Peyer's patch (tissue), 4 donors: ENCODE measurements at places on chromosomes 6 and 20. TPM values are rescaled to one million over a fixed set of nuclear protein-coding genes. Genes with fewer than 3 reads are reported as not detected.
A peak's percentile ranks its signal among the peaks of the same experiment; 100 is the strongest.

BTNL2 gene
- total RNA-seq, result 3.6 TPM

RBPJL gene
- not detected for total RNA-seq

CDH26 gene
- 0.88 TPM for total RNA-seq

GDAP1L1 gene
- 2.3 TPM for total RNA-seq

MBOAT1 gene
- 17.3 TPM for total RNA-seq

RCAN2 gene
- 23.1 TPM for total RNA-seq

FAM135A gene
- total RNA-seq, result 86.3 TPM

PROKR2 gene
- not detected for total RNA-seq

ELOVL4 gene
- total RNA-seq, result 0.67 TPM

SLC22A7 gene
- total RNA-seq, result not detected

FLOT1 gene
- 74.1 TPM for total RNA-seq

TPD52L1 gene
- 13.4 TPM for total RNA-seq

- DNase-seq, result peak; percentile 12
Observed at GRCh38 chr20:38888059-38888831, 38.0 kb upstream of the FAM83D start.

DNA sequence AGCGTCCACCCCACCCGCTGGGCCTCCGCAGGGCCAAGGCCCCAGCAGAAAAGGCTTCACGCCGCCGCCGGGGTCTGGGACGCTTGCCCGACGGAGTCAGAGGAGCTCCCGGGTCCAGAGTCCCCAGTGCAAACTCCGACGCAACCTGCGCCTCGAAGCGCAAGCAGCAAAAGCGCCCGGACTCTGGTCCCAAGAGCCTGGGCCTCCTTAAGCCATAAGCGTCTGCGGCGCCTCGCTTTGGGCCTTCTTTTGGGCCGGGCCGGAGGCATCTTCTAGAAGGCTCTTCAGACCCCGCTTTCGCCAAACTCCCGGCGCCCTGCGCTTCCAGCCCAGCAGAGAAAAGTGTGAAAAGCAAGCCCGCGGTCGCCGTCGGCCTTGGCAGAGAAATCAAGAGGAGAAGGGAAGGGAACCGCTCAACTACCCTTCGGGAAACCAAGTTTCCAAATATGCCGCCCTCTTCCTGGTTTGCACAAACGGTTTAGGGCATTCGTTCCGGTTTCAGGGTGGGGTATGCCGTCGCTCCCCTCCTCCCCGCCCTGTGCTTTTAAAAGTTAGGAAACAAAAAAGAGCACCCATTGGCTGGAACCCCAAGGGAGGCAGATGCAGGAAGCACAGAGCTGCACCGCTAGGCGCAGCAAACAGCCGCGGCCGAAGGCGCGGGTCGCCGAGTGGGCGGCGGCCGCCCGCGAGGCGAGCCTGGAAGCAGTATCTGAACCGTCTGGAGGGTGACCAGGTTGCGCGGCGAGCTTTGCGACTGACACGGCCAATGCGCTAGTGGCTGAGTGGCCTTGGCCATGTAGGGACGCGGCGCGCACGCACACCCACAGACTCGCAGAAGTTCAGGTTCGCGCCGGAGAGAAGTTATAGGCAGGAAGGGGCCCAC is 1.2 kb downstream of the TBX18 start:
- DNase-seq, result peak; percentile 48

GRCh38 chr6:164507206-164507940 is 802.0 kb downstream of the C6orf118 start:
- DNase-seq, result no peak

DNA sequence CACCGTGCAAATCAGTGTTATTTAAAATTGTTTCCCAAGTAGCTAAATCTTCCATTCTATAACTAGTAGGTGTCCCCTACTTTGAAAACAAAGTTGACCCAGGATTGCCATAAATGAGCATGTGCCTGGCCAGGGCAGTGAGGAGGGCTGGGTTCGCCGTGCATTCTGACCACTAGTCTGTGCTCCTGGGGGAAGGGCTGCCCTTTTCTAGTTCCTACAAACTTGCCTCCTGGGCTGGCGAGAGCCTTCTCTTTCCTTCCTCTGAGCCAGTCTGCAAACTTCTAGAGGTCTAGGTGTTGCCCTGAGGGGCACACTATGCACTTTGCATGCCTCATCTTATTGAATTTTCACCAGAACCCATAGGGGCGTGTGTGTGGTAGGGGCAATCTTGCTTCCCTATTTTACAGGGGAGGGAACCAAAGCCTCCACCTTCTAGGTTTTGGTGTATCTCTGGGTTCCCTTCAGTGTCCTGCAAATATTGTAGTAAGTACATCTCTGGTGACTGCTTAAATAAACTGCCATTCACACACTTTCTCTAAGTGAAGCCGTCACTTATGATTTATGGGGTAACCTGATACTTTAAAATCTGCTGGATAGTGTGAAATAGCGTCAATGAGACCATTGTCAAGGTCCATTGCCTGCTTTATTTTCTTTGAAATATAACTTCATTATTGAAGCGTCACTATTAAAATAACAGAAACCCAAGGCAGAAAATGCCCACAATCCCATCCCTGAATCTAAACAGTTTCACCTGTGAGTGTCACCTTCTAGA is 42.2 kb downstream of the CDH26 start:
- DNase-seq, result no peak

GRCh38 chr6:167892835-167893815 is 66.4 kb downstream of the AFDN start:
- no peak for DNase-seq

DNA sequence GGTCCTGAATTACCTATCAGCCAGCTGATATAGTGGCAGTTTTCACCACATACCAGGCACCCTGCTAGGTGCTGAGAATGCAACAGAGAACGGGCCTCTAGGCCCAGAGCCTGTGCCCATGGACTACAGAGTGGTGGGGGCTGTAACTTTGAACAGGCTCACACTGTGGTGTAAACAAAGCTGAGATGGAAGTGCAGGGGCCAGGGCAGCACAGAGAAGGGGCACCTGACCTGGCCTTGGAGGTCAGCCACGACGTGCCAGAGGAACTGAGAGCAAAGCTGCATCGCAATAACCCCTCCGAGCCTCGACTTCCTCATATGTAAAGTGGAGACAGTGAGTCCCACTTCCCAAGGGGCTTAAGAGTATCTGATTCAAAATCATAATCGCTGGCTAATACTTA is 105.8 kb downstream of the MAFB start:
- DNase-seq, result no peak

DNA sequence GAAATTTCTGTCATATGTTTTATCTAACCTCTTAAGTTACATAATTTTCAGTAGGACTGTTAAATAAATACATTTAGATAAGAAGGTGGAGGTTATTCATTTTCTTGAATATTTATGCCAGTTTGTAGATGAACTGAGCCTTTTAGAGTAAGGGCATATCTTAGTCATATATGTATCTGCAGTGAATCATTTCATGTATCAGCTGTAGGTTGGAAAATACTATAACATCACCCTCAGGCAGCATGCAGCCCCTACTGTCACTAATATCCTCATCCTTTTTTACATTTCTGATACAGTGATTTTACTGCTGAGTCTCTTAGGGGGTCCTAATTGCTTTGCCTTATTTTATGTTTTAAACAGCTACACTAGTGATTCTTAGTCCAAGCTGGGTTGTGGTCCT is 19.5 kb upstream of the SUMO4 start:
- DNase-seq, result no peak

GRCh38 chr20:62902926-62903615 is 23.2 kb downstream of the DIDO1 start:
- DNase-seq, result no peak

DNA sequence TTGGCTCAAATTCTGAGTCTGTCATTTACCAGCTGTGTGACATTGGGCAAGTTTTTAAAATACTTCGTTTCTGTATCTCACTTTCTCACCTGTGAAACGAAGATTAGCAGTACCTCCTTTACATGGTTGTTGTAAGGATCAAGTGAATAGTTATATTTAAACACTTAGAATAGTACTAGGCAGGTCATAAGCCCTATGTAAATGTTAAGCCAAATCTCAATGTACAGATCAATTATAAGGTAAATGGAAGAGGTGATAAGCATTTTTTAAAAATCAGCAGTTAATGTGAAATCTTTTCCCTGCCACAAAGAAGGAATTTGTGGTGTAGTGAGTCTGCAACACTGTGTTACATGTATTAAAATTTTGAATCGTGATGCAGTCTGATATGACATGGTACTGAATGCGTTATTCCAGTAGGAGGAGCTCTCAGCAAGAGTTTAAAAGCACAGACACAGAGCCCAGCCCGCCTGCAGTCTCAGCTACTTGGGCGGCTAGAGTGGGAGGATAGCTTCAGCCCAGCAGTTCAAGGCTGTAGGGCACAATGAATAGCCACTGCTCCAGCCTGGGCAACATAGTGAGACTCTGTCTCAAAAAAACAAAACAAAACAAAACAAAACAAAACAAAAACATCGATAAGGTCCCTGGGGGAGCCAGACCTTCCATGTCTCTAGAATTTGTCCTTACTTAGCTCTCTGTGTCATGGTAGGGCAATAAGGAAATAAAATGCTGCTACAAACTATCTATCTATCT is 46.0 kb downstream of the GTF2H5 start:
- peak; percentile 67 for DNase-seq

- no peak for DNase-seq
Observed at GRCh38 chr6:106910999-106911949, 63.3 kb downstream of the CD24 start.

- no peak for DNase-seq
Observed at GRCh38 chr6:9139746-9140145, 704.4 kb upstream of the SLC35B3 start.

DNA sequence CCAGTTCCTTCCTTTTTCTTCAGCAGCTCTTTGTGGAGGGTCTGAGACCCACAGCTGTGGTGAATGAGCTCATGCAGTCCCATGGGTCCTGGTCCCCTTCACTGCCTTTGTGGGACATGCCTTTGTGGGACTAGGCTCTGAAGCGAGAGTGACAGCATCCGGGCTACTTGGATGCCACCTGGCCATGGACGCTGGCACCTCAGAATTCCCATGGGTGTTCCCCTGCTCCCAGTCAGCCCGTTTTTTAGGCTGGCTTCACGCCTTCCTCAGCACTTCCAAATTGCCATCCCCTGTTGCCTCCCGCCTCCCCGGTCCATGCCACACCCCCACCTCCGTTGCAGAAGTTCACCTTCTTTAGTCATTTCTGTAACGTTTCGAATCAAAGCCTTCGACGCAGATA is 45.1 kb downstream of the RAMACL start:
- DNase-seq, result peak; percentile 23

DNA sequence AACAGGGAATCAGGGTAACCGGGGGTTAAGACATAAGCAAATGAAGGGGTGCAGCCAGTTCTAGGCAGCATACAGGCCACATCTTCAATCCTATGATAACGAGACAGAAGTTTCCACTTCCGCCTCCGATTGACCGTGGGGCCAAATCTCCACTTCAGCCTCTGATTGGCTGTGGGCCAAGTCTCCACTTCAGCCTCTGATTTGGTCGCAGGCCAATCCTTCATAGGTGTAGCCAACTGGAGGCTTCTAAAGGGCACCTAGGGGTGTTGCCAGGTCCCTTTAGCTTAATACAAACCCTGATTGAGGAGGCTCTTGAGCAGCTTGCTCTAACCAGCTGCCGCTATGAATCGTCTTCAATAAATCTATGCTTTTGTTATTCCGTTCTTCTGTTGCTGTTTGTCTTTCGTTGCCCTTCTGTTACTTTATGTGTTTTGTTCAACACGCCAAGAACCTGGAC is 2.1 kb upstream of the ERGIC3 start:
- peak; percentile 83 for DNase-seq

- DNase-seq, result no peak
Observed at GRCh38 chr20:56187534-56188165, 60.9 kb upstream of the MC3R start.

DNA sequence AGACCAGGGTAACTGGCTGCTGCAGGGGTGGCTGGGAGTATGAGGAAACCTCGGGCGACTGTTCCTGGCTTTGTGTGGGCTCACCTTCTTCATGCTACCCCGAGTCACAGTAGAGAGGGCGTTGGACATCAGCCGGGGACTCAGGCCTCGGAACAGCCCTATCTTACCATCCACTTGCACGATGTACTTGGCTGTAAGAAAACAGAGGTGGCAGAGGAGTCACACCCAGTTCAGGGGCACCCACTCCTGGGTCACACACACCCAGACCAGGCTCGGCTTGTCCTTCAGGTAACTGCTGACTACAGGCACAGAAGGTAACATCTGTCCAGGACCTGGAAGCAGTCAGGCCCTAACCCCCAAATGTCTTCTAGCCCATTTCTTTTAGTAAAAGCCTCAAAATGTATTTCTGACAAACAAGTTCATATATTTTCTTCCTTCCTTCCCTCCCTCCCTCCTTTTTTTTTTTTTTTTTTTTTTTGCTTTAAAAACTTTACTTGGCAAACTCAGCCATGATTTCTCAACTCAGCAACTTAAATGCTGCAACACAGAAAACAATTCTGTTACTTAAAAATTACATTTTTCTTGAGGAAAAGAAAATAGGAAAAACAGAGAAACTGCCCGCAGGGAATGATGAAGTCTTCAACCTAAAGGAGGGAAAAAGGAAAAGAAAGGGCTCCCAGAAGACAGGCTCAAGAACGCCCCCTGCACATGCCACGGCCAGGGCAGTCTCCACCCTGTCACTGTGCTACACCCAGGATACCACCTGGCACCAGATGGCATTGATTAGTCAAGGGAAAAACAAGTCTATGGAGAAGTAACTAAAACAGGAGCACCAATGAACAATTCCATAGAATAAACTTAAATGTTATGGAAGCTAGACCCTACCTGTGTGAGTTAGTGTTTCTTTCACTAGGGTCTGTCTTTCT is 7.3 kb downstream of the MTCH1 start:
- DNase-seq, result no peak

GRCh38 chr20:53622247-53623133 is 28.9 kb upstream of the ZNF217 start:
- no peak for DNase-seq

DNA sequence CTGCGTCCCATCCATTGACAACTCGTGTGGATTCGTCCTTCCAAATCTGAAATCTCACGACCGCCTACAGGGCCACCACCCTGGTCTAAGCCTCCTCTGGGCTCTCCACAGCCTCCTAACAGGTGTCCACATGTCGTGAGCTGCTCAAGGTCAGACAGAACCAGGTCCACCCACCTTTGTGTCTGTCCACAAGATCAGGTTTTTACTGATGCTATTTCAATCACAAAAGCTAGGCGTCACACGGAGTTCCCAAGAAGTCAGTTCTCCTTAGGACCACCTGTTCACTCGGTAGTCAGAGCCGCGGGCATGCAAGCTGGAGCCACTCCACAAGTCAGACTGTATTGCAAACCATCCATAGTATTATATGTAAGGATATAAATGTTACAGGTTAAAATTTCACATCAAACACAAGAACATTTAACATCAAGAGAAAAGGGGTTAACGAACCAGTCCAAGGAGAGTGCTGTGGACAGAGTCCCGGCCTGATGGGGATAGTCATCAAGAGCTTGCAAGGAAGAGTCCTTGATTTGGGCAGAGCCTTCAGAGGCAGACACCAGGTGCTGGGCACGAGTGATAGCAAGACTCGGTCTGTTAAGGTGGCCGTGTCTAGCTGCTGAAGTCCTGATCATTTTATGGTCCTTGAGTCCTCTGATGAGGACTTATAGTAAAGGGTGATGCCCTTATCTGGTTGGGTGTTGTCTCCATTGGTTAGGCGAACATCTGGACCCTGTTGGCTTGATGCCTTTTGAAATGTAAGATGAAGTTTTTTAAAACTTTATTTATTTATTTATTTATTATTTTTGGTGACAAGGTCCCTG is 731 bp upstream of the DNPH1 start:
- no peak for DNase-seq

GRCh38 chr20:60011512-60012507 is 53.6 kb downstream of the CDH26 start:
- DNase-seq, result no peak

- no peak for DNase-seq
Observed at GRCh38 chr20:56656632-56657031, 27.5 kb downstream of the TFAP2C start.

- DNase-seq, result no peak
Observed at GRCh38 chr20:15555913-15556312, 1017.3 kb downstream of the KIF16B start.

- no peak for DNase-seq
Observed at GRCh38 chr6:93163146-93163545, 256.2 kb downstream of the EPHA7 start.
